LHCN-M2 (cell line): ENCODE measurements at places on chromosomes 11 and 22. TPM values are rescaled to one million over a fixed set of nuclear protein-coding genes. Genes with fewer than 3 reads are reported as not detected.

GRCh38 chr22:48742556-48743343, 1084.9 kb downstream of the BRD1 start:
- no peak for DNase-seq

- no peak for DNase-seq
Measured at GRCh38 chr11:83410605-83411565, 124.7 kb upstream of the CCDC90B start.

DNA sequence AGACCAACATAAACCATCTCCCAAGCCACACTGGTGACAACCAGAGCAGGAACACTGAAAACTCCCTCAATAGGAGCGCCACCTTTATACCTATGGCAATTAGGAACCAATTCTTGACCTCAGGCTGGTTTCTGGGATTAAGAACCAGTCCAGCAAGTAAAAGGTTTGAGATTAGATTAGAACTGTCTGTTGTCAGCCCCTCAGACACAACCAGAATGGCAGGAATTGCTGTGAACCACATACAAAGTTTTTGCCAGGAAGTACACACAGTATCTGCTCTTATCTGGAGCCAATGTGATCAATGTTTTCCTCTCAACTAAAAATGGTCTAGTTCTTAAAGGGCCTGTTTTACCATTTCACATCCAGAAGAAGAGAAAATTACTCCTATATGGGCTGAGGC, 55.2 kb downstream of the RBFOX2 start:
- DNase-seq, result no peak

- no peak for DNase-seq
Measured at GRCh38 chr11:3767536-3767935, 29.8 kb downstream of the NUP98 start.

GRCh38 chr11:110501428-110501827, 71.7 kb downstream of the FDX1 start:
- no peak for DNase-seq

GRCh38 chr11:9347100-9347499, 32.7 kb upstream of the TMEM41B start:
- DNase-seq, result no peak

GRCh38 chr22:20404881-20405280, 10.9 kb downstream of the ZNF74 start:
- DNase-seq, result no peak

OR4C12 gene
- not detected in 2 replicates for total RNA-seq

DNA sequence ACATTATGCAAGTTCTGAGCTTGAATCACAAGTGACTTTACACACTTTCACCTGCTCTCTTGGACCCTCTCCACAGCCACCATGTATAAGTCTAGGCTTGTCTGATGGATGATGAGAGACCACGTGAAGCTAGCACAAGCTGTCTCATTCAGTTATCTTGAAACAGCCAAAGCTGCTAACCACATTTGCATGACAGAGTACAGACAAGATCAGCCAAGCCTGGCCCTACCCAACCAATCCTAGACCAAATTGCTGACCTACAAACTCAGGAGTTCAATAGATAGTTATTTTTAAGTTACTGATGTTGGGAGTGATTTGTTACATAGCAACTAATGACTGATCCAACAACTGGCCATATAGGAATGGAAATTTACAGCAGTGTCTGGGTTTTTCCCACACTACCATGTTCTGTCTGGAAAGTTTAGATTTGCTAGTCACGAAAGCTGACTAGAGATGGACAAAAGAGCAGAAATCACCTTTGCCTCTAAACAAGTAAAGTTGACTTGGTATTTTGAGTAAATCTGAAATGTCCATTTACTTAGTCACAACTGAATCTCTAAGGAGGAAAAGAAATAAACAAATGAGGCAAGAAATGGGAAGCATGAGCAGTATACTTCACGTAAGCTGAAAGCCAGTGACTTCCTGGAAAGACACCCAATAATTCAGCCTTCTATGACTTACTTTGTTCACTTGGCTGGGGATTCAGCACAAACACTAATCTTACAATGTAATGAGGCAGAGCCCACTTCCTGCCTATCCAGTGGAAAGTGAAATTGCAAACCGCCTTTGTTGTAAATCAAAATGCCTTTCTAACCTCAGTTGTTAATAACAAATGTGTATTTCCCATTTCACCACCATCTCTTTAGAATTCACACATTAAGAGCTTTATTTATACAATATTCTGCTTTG, 101.7 kb downstream of the FAM181B start:
- DNase-seq, result no peak

FXYD6 gene
- 0.19 and 0.34 TPM in 2 replicates for total RNA-seq
